ENCODE measurements at places on chromosomes 12 and 14. TPM values are rescaled to one million over a fixed set of nuclear protein-coding genes. Genes with fewer than 3 reads are reported as not detected.

DNA sequence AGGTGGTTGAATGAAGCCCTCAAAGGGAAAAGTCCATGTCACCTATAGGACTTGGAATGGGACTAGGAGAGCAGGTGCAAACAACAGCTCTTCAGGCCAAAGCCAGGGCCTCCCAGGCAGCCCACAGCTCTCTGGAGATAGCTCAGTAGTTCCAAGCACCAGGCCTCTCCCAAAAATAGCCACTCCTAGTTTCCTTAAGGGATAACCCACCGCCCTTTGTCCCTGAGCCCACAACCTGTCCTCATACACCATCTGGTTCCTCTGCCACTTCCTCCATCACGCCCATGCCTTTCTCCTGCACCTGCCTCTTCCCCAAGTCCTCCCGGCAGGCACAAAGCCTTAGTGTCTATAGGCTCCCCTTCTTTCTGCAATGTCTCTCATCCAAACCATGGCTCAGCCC is 2.1 kb downstream of the RAB15 start:
- peak; percentile 19 for DNase-seq
- no peaks in the 10 kb centered on the region for H3K27me3 ChIP-seq
- no peak overlapping the region for H3K4me3 ChIP-seq
- no peaks in the 10 kb centered on the region for H3K36me3 ChIP-seq
- no peak overlapping the region for H3K27ac ChIP-seq
- H3K4me1 ChIP-seq = no peaks in the 10 kb centered on the region

DNA sequence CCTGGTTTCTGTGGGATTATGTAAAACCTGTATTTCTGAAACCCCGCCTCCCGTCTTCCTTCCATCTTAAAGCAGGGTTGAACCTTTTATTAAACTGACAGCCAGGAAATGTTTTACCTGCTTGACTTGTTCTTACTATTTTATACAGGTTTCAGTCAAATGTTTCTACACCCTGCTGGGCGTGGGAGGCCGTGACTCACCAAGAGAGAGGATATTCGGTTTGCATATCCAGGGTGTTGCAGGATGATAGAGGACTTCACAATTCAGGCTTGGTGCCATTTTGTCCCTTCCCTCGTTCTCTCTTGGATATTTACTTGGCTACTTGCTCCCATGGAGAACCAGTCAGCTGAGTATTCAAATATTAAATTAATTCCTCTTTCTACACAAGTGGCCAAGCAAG is 69.7 kb downstream of the ARF6 start:
- no peak for DNase-seq
- H3K36me3 ChIP-seq = no peaks in the 10 kb centered on the region
- no peaks in the 10 kb centered on the region for H3K27me3 ChIP-seq
- H3K27ac ChIP-seq = no peak overlapping the region
- H3K4me3 ChIP-seq = no peak overlapping the region

DNA sequence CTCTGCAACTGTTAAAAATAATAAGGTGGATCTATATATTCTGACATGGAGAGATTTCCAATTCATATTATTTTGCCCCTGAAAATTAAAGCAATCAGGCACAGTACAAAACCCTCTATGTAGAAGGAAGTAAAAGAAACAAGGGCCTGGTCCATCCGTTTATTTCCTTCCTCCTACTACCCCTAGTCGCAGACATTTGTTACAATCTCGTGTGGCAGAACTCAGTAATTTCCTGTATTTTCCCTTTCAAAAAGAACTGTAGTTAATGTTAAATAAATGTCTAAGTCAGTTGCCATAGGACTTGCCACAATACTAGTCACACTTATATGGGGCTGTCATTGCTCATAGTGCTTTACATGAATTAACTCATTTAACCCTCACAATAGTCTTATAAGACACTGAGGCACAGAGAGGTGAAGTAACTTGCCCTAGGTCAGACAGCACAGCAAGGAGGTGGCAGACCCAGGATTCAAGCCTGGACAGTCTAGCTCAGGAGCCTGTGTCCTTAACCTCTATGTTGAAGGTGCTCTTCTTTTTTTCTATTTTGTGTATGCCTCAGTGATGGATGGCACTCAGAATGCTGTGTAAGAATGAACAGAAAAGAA is 24.2 kb downstream of the NINJ2 start:
- no peaks in the 10 kb centered on the region for H3K27me3 ChIP-seq
- no peak overlapping the region for H3K4me3 ChIP-seq
- H3K4me1 ChIP-seq = peaks cover 15% of the 10 kb centered on the region
- no peaks in the 10 kb centered on the region for H3K36me3 ChIP-seq
- DNase-seq = no peak
- no peak overlapping the region for H3K27ac ChIP-seq

DNA sequence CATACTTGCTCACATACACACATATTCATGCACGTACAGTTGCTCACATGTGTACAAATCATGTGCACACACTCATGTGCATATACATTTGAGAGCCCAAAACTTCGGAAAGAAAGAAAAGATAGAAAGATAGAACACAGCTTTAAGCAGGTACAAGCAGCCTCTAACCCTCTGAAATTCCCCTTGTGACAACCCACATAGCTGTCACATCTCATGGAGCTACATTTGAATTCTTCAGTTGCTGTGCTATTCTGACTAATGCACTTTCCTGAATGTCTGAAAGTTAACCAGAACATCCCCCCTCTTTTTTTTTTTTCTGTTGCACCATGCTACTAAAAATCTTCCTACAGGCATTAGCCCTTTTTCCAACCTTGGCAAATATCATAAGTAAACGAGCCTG is 51.9 kb upstream of the KCNA5 start:
- no peak for DNase-seq
- H3K4me1 ChIP-seq = no peaks in the 10 kb centered on the region
- H3K4me3 ChIP-seq = no peak overlapping the region
- no peak overlapping the region for H3K27ac ChIP-seq
- H3K36me3 ChIP-seq = no peaks in the 10 kb centered on the region

Gene PDE6H
- polyA plus RNA-seq = not detected

Gene KRT83
- polyA plus RNA-seq = not detected

DNA sequence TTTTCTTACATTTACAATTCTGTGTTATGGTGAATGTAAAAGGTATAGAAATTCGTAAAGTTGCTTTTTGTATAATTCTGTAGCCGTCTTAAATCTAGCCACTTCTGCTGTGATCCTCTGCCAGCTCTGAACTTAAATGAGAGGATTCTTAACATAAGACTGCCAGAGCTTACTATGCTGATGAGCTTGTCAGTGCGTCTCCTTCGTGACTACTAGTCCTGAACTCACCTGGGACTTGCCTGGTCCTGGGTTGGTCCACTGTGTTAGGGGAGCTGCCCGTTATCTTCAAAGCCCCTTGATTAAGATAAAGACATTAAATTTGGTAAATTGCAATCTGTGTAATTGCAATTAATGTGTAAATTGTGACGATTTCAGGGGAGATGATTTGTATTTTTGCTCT is 44.7 kb downstream of the UNC79 start:
- H3K27ac ChIP-seq = no peak overlapping the region
- no peaks in the 10 kb centered on the region for H3K27me3 ChIP-seq
- no peaks in the 10 kb centered on the region for H3K36me3 ChIP-seq

Gene FICD
- 2.9 TPM for polyA plus RNA-seq

DNA sequence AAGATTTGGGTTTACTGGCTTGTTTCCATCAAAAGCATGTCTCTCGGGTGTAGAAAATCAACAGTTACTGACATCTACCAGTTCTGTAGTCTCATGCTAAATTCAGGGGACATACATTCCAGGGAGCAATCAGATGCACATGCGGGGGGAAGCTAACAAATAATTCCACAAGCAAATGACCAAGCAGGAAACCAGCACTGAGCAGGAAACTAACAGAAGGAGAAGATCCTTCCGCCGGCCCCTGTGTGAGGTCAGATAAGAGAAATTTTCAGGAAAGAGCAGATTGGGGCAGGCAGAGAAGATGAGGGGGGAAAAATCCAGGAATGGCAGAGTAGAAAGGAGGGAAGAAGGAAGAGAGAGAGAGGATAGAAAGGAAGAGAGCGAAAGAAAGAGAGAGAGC is 127.6 kb upstream of the TMCC3 start:
- no peaks in the 10 kb centered on the region for H3K36me3 ChIP-seq
- no peak overlapping the region for H3K4me3 ChIP-seq
- no peaks in the 10 kb centered on the region for H3K27me3 ChIP-seq
- DNase-seq = no peak

- no peak for DNase-seq
- H3K4me1 ChIP-seq = no peaks in the 10 kb centered on the region
- H3K27me3 ChIP-seq = no peaks in the 10 kb centered on the region
Observed at GRCh38 chr12:3888659-3889058, 15.5 kb upstream of the PARP11 start.

Gene ETV6
- 13.4 TPM for polyA plus RNA-seq

GRCh38 chr14:36580856-36581831 is 1.3 kb downstream of the NKX2-8 start:
- peaks cover 31% of the 10 kb centered on the region for H3K4me1 ChIP-seq
- H3K36me3 ChIP-seq = no peaks in the 10 kb centered on the region
- H3K4me3 ChIP-seq = peak overlapping the region; percentile 48
- DNase-seq = no peak
- no peak overlapping the region for H3K27ac ChIP-seq

Gene CPM
- polyA plus RNA-seq = 22.7 TPM

GRCh38 chr12:2555487-2556082 is 239.2 kb upstream of the FKBP4 start:
- H3K36me3 ChIP-seq = peaks cover 6% of the 10 kb centered on the region
- DNase-seq = no peak
- H3K27me3 ChIP-seq = no peaks in the 10 kb centered on the region
- no peak overlapping the region for H3K27ac ChIP-seq

Gene GLIPR1L1
- polyA plus RNA-seq = not detected

GRCh38 chr12:90826036-90826435 is 128.9 kb downstream of the CCER1 start:
- no peaks in the 10 kb centered on the region for H3K36me3 ChIP-seq
- H3K27ac ChIP-seq = no peak overlapping the region
- DNase-seq = no peak

DNA sequence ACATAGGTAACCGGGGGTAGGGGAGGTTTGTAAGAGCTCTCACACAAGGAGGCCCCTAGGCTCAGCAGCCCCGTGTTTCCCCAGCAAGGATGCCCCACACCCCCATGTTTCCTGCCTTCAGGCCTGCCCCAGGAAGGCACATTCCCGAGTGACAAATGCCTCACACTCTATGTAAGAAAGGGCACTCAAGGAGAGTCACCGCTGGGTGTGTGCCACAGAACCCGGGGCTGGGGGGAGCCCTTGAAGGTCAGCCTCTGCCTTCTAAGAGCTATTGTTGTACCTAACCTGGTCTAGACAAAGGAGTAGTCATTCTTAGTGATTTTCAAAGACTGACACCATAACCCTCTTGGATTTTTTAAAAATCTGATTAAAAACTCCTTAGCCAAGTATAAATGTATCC is 333.6 kb downstream of the DPF3 start:
- no peaks in the 10 kb centered on the region for H3K27me3 ChIP-seq
- H3K4me3 ChIP-seq = no peak overlapping the region
- H3K4me1 ChIP-seq = no peaks in the 10 kb centered on the region
- no peak overlapping the region for H3K27ac ChIP-seq
- no peak for DNase-seq

GRCh38 chr12:101597164-101597563 is 2.4 kb downstream of the MYBPC1 start:
- H3K27ac ChIP-seq = no peak overlapping the region
- no peaks in the 10 kb centered on the region for H3K4me1 ChIP-seq
- H3K36me3 ChIP-seq = no peaks in the 10 kb centered on the region

Gene MEG3
- 7.8 TPM for polyA plus RNA-seq

DNA sequence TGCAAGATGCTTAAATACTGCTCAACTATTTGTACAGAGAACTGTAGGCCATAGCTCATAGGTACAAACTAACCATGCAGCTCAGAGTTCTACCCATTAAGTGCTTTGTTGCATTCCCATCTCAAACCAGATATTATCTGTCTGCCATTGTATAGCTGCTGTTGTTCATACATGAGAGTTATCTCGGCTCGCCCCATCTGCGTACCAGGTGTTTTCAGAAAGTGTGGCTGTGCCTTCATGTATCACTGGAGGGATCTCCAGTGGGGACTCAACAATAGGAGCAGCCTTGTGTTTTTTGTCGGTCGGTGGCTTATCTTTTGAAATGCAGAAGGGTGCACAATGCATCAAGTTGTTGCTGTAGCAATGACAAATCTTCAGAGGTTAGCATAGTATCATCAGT is 678.3 kb downstream of the RERGL start:
- H3K4me1 ChIP-seq = no peaks in the 10 kb centered on the region
- DNase-seq = no peak
- H3K27me3 ChIP-seq = no peaks in the 10 kb centered on the region
- H3K36me3 ChIP-seq = no peaks in the 10 kb centered on the region

DNA sequence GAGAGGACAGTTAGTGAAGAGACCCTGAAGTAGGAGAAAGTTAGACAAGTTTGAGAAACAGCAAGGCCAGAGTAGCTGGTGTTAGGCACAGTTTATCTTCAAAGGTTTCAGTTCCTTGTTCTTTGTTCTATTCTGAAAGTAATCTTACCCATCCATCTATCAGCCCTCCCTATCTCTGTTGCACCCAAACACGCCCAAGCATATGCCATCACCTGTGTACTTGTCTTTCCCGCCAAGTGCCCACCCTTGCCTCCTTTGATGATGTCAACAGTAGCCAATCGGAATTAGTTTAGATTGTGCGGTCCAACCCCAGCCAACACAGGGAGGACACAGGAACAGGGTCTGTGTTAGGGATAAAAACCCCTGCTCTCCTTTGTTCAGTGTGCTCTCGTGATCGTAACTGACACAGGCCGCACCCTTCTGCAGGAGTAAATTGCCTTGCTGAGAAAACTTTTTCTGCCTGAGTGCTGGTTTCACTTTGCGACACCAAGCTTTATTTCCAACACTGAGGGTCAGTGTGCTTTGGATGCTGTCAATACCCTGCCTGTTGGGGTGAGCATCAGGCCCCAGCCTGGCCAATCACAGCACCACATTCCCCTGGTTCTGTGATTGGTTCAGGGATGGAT is 4.7 kb upstream of the TMEM229B start:
- no peaks in the 10 kb centered on the region for H3K36me3 ChIP-seq
- no peak overlapping the region for H3K27ac ChIP-seq
- H3K4me1 ChIP-seq = no peaks in the 10 kb centered on the region
- H3K4me3 ChIP-seq = no peak overlapping the region
- no peak for DNase-seq
- H3K27me3 ChIP-seq = no peaks in the 10 kb centered on the region

Gene ABCB9
- 5.3 TPM for polyA plus RNA-seq

GRCh38 chr12:132077322-132078100 is 66.6 kb downstream of the DDX51 start:
- no peak for DNase-seq
- peaks cover 25% of the 10 kb centered on the region for H3K36me3 ChIP-seq
- H3K4me3 ChIP-seq = no peak overlapping the region
- H3K4me1 ChIP-seq = peaks cover 23% of the 10 kb centered on the region
- peak overlapping the region; percentile 78 for H3K27ac ChIP-seq

Gene CHFR
- polyA plus RNA-seq = 20.3 TPM

Gene NXPH4
- not detected for polyA plus RNA-seq

GRCh38 chr14:50082784-50083466 is 33.4 kb downstream of the VCPKMT start:
- H3K4me1 ChIP-seq = no peaks in the 10 kb centered on the region
- no peak overlapping the region for H3K4me3 ChIP-seq
- DNase-seq = no peak
- peak overlapping the region; percentile 22 for H3K27ac ChIP-seq
- no peaks in the 10 kb centered on the region for H3K27me3 ChIP-seq
